Activated T-helper 1 cell treated with Interleukin-2 at 50 U/mL for 16 hours (primary cell): ENCODE measurements at places on chromosomes 1 and 21.

DNA sequence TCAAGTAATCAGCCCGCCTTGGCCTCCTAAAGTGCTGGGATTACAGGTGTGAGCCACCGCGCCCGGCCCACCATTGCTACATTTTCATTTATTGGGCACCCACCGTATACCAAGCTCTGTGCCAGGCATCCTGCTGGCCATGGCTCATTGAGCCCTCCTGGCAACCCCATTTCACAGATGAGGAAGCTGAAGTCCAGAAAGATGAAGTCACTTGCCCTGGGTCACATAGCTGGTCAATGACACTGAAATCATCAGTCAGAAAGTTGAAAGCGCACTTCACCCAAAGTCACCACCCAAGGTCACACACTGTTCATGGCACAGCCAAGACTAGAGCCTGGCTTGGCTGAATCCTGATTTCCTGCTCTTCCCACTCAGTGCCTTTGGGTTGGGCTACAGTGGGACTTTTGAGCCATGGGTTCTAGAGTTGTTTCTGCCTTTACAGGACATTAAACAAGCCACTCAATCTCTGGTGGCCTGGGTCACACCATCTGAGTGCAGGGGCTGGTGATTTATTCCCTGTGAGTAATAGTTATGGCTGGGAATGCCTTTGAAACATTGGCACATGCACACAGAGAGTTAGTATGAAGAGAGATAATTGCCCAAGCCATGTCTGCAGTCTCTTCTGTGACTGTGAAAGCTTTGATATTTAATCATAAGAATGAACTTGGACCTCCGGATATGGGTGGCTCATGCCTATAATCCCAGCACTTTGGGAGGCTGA is 16.0 kb upstream of the ARHGEF10L start:
- DNase-seq, result no peak

GRCh38 chr1:227768125-227768439 is 32.8 kb downstream of the SNAP47 start:
- DNase-seq, result no peak

DNA sequence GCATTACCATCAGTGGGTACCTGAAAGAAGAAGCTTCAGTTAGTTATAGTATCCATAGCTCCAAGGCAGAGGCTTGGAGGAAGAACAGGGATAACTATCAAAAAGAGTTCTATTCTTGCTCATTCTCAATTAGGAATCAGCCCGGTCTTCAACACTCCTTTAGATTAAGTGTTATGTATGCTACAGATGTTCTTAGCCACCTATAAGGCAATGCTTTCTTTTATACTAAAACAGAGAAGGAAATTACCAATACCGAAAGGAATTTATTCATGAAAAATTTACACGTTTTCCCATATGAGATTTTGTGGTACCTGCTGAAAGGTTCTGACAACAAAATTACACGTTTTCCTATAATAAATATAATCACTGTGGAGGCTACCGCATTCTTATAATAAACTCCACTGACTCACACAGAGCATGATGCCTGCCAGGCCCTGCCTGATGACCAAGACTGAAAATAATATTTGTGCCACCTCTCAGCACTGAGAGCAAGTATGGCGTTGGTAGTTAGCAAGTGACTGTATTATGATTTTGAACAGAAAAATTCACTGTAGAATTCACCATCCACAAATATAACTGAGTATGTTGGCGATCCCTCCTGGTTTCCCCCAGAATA is 58.3 kb downstream of the APP start:
- DNase-seq, result no peak

- no peak for DNase-seq
Observed at GRCh38 chr1:203475012-203475981, at the start of gene PRELP. PRELP (plus strand) TSS chr1:203475806; CDS start chr1:203483185, 7,379 bp downstream.

DNA sequence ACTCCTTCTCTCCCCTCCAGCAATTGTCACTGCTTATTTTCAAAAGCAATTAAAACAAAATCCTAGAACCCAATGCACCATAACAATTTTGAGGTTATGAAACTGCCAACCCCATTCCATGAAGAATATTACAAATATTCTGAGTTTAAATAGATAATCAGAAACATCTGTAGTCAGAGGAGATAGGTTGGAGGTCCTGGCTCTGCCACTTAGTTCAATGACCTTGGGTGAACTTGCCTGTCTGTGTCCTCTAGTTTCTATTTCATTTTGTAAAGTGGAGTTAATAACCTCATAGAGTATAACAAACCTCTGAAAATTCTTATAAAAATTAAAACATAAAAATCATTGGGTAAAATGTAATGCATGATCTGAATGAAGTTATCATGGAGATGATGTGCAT is 164.6 kb downstream of the KCTD3 start:
- DNase-seq, result no peak

DNA sequence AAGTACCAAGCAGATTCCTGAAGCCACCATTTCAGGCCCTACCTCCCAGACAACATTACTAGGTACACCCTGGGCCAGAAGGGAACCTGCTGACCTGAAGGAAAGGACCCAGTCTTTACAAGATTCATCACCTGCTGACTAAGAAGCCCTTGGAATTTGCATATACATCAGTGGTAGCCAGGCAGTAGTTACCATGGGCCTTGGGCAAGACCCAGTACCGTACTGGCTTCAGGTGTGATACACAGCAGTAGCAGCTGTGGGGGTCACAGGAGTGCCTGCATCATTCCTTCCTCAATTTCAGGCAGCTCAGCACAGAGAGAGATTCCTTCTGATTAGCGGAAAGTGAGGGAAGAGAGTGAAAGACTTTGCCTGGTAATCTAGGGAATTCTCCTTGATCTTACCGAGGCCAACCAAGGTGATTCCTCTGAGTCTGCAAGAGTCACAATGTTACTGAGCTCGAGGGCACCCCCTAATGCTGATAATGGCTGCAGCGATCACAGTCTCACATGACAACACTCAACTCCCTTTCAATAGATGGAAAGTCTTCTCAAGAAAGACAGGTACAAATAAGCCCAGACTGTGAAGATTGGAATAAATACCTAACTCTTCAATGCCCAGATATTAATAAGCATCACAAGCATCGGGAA is 22.0 kb upstream of the UHMK1 start:
- DNase-seq, result no peak

DNA sequence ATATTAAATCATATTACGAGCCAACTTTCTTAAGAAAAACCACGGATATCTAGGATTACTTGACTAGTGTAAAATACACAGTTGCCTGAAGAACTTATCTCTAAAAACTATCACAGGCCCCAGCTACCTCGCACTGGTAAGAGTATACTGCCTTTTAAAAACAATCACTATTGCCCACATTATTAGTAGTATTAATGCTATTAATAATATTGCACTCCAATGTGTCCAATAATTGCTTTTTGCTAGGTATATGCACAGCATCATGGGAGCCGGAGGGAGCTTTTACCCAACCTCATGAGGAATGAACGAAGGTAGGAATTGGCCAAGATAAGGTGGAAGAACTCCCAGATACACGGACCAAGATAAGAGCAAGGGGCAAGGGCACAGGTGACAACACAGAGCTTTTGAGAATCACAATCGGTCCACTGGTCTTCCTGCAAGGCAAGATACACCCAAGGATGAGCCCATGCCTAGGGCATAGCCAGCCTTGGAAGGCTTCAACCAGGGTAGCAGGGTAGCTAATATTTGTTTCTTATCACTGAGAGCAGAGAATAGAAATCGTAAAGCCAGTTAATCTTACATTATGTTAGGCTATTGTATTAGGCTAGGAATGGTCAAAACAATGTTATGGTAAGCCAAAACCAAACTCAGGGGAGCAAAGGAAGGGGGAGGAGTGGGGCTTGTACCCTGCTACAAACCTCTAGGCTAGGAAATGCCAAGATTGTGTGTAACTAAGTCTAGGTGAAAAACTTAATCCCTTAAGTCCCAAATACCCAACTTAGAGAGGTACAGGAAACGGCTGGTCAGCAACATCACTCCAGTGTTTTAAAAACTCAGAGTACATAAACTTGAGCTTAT is 9.4 kb downstream of the GLUL start:
- DNase-seq, result no peak

DNA sequence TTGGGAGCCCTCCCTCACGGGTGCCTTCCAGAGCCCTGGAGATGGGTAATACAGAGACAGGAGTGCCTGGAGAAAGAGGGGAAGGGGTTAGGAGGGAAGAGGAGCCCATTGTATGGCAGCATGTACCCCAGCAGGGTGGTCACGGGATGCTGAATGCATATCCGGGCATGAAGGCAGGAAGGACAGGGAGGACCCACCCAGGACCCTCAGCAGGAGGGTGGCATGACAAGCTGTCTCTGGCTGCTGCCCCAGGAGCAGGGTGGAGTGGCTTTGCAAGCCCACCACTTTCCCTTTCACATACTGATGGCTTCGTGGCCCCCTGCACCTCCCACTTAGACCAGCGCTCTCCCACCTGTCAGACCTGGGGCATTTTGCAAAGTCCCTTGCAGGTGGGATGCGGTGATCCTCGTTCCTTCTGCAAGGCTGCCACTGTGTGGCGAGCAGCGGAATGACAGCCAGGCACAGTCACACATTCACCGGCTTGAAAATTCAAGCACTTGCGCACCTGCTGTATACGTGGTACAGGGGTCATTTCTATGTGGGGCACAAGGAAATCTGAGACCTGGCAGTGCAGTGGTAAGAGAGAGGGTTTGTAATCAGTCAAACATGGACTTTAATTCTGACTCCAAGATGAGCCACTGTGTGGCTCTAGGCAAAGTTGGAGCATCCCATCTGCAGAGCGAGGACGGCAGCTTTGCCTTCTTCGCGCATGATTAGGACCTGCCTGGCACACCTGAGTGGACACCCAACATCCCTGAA is 53.2 kb upstream of the TMEM51 start:
- DNase-seq, result peak; percentile 7

GRCh38 chr1:30384286-30385245 is 338.8 kb downstream of the MATN1 start:
- DNase-seq, result no peak

DNA sequence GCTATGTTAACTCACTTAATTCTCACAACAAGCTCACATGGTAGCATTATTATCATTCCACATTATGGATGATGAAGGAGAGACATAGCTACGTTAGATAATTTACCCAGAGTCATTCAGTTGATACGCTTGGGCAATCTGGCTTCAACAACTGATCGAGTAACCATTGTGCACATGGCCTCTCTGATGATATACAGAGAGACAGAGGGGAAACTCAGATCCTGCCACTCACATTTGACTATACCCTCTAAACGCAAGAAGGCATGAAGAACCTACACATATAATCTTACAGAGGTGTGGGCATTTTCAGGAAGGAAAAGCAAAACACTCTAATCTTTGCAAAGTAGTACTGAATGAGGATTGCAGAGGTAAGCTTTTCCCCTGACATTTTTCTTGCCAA is 360.1 kb downstream of the BARHL2 start:
- no peak for DNase-seq

DNA sequence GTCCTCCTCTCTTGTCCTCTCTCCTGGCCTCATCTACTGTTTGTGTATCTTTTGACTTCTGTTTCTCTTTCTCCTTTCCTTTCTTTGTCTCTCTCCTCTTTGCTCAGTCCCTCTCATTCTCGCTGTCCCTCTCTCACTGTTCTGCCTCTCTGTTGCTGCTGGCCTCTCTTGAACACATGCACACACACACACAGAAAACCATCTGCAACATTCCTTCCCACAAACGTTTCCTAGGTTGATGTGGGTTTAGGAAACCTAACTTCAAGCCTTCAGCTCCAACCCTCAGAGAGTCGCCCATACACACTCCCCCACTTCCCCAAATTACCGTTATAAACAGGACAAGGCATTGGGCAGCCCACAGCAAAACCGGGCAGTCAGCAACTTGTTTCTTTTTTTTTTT is 10.9 kb upstream of the SSBP3 start:
- DNase-seq, result no peak

GRCh38 chr21:31895077-31895835 is 22.4 kb downstream of the HUNK start:
- DNase-seq, result no peak

DNA sequence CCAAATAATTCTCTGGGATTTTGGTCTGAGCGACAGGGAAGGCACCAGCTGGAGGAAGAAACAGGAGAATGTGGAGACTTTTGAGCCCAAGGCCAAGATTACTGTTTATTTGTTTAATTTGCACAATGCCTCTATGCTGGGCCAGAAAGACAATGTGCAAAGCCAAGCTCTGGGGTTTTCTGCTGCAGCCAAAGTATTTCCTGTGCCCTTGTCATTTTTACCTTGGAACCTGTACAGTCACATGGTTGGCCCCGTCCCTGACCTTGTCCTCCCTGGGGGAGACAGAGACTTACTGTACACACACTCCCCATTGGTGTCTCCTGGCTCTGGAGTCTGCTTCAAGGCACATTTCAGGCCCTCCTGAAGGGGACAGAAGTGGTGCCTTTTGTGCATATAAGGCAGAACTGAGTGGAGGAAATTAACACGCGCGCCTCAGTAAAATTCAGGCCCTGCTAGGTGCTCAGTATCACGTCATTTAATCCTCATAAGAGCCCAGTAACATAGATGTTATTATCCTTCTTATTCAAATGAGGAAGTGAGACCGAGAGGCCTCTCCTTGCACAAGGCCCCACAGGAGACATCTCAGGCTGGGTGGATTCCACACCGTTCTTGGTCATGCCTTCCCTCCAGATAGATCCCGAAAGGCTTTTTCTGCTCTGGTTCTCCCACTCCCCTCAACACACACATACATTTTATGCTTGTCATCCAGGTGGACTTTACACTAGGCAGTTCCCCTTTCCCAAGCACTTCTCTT is 21.1 kb downstream of the C1orf115 start:
- no peak for DNase-seq

- DNase-seq, result no peak
Observed at GRCh38 chr1:161267321-161267720, 8.8 kb downstream of the PCP4L1 start.

DNA sequence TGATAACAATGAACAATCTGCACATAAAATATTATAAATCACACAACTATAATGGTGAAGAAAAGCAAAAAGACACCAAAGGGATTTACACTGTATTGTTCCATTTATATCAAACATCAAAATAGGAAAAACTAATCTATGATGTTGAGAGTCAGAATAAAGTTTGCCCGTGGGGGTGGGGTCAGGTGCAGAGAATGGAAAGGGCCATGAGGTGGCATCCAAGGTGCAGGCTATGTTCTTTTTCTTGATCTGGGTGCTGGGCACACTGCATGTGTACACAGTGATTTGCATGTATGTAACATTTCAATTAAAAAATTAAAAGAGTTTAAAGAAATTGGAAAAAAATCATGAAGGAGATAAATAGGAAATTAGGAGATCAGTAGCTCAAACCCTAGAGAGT is 127.3 kb downstream of the DSCAM start:
- DNase-seq, result no peak

- DNase-seq, result no peak
Observed at GRCh38 chr1:23537296-23537973, 6.4 kb upstream of the E2F2 start.

DNA sequence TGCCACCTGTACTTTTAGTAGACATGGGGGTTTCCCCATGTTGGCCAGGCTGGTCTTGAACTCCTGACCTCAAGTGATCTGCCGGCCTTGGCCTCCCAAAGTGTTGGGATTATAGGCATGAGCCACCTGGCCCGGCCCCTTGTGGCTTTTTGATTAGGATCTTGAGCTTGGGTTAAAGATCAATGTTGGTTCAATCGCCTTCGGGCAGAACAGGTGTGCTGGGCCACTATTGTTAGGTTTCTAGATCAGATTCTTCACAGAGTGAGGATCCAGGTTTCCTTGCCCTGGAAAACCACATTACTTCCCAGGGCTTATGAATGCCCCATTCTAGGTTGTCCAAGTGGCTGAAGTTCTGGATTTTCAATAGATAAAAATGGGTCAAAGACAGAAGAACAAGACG is 6.1 kb downstream of the ETV3 start:
- DNase-seq, result no peak

- no peak for DNase-seq
Observed at GRCh38 chr21:43917515-43918384, 52.7 kb downstream of the AGPAT3 start.
